T-helper 2 cell treated with Interferon-gamma antibody and Interleukin-4, amounts not matched to agents 5 μg/mL and 100 μg/mL, for 36 hours (primary cell): ENCODE measurements at places on chromosomes 4 and X.

- DNase-seq, result no peak
Measured at GRCh38 chr4:109083911-109084310, 218.5 kb downstream of the COL25A1 start.

DNA sequence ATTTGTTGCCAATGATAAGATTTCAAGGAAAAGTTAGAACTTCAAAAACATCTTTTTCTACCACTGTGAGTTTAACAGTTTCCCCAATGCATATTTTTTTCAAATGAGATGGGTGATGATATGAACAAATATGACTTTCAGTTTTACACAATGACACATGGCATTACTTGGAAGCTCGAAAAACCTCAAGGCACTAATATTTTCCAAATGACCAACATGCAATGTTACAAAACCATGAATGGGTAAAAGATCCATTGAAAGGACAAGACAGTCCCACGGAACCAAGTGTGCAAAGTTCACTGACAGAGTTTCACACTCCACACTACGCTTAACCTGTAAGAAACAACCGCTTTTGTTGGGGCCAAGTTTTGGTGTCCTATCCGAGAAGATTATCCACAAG is 84.5 kb downstream of the CD99L2 start:
- no peak for DNase-seq

DNA sequence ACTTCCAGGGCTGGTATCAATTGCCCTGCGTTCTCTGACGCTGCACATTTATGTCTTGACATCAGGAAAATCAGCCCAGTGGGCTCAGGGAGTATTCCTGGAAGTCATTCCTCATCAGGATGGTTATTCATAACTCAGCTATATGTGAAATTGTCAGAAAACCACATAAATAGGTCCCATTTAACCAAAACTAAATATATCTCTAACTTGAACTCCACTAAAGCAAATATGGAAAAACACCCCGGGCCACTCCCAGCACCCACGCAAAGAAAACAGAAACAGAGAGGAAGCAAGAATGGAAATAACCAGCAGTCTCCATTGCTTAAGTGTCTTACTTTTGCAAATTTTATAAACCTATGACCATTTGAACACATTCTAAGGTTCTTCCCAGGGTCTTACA is 112.0 kb downstream of the IRF2 start:
- DNase-seq, result no peak

DNA sequence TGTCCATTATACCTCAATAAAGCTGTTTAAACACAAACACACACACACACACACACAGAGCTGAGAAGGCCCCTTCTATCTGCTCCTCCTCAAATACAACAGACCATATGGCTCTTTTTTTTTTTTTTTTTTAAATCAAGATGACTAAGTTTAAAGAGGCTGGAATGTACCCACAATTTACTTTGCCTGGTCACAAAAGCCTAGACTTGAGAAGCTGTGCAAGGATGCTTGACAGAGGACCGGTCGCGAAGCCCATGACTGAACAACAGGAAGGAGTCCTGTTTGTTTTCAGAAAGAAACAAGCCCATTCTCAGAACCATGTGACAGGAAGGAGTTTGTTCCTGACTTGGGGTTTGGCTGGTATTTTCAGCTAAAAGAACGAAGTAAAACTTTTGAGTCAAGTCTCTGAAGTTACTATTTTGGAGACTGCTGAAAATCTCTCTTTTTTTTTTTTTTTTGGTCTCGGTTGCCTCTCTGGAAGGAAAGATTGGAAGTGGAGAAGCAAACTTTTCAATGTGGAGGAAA is 650.9 kb upstream of the TENM3 start:
- DNase-seq, result no peak

DNA sequence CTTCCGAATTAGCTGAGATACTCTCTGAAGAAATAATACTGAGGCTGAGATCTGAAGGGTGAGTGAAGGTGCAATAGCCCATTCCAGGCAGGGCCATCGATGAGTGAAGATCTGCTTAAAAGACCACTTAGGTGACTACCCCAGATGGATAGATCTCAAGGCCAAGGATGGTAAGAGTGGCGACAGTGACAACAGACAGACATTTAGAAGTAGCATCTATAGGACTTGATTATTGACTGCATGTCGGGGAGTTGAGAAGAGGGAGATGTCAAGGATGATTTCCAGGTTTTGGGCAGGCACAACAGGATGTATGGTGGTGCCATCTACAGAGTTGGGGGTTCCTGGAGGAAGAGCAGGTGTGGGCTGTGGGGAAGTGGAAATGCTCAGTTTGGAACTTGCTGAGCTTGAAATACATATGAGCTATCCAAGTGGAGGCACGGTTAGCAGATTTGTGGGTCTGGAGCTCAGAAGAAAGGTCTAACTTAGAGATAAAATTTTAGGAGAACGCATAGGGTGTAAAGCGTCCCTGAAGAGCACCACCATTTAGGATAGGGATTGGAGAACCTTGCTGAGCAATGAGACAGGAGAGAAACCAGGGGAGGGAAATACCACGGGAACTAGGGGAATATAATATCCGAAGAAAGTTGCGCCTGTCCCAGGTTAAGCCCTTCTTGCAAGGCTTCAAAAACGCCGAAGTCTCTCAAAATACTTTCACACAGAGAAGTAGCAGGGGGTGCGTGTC is 688 bp downstream of the UFSP2 start:
- no peak for DNase-seq

DNA sequence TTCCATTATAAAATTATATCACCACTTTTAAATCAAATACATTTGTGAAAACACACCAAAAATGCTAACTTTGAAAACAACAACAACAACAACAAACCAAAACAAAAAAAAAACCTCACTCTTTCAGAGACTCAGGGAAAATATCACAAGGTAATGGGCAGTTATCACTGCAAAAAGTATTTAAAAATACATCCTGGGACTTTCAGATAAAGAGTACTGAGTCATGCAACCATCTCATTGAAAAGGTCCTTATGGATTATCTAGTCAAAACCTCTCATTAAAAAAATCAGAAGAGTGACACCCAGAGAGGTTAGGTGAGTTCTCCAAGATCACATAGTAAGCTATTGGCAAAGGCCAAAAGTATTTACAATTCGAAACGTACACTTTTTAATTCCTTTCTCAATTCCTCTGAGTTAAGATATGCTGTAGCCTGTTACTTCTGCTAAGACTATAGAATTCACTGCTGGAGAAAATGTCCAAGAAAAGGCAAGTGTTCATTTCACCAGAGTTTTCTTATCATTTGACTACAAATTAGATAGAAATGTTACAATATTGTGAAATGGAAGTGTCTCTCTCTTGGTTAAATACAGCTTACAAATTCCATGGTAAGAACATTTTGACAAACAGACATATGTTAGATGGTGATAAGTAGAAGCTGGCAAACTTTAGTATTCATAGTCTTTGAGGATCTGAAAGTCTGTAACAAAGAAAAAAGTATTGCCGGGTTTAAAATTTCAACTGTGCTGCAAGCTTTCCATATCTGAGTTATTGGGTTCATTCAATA is 9.3 kb downstream of the STX18 start:
- no peak for DNase-seq

- no peak for DNase-seq
Measured at GRCh38 chr4:55731959-55732358, 87.6 kb upstream of the EXOC1L start.

GRCh38 chr4:3328814-3329663 is 36.2 kb downstream of the RGS12 start:
- DNase-seq, result no peak

- no peak for DNase-seq
Measured at GRCh38 chr4:173765751-173766150, 235.7 kb upstream of the HAND2 start.

GRCh38 chr4:87057835-87058355 is 123.1 kb downstream of the AFF1 start:
- no peak for DNase-seq

GRCh38 chr4:161342881-161343568 is 820.8 kb downstream of the FSTL5 start:
- DNase-seq, result no peak

DNA sequence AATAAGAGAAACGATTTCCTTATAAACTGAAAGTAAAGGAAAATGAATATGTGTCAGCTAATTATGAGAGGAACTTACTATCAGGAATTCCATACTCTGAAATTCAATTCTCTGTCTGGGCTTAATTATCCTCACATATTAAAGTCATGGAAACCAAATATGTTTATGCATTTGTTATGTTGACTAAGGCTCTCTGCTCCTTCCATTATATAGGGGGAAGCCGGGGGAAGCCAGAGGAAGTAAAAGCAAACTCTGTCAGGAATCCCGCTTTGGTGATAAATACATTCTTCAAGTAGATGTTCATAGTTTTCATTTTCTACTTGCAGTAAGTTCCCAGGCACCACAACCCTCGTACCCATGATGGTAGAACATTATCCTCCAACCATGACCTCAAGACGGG is 142.8 kb upstream of the VCX2 start:
- no peak for DNase-seq

DNA sequence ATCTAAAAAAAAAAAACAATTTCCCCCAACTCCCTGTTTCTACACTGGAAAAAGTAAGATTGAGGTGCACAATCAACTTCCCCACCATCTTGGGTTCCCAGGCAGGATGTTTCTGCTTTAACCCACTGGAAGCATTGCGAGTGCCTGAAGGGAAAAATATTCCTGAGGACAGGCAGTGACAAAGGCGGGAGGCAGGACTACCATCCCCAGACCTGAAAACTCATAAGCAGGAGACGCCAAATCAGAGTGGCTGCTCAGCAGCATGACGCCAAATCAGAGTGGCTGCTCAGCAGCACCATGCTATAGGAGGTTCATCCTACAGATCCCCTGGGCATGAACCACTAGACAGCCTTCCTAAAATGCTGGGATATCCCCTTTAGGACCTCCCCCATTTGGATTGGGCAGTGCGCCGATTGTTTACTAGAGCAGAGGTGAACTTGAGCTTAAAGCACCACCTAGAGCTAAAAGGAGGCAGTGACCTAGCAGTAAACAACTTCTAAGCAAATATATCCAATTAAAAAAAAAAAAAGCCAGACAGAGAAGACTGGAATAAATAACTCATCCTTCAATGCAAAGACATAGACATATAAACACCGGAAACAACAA is 35.0 kb upstream of the GK start:
- no peak for DNase-seq

- DNase-seq, result peak; percentile 49
Measured at GRCh38 chr4:145936997-145937901, 1.4 kb downstream of the ZNF827 start.

DNA sequence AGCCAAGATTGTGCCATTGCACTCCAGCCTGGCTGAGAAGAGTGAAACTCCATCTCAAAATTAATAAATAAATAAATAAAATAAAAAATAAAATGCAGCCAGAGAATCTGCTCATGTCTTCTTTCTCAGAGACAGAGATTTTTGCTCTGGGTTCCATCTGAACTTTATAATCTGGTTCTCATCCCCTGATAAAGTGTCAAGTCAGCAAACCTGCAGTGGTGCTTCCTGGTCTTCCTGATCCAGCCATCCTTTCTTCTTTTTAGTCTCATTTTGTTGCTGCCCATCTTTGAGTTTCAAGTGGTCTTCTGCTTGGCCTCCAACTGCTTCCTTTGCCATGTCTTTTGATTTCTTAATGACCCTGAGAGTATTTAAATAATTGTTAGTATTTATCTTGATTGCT is 24.1 kb downstream of the MAP7D3 start:
- no peak for DNase-seq

- no peak for DNase-seq
Measured at GRCh38 chr4:33302321-33302720, 2582.2 kb downstream of the PCDH7 start.

- DNase-seq, result no peak
Measured at GRCh38 chr4:4388311-4388790, 1.4 kb downstream of the NSG1 start.

GRCh38 chrX:13254076-13254785 is 65.6 kb downstream of the ATXN3L start:
- peak; percentile 6 for DNase-seq

DNA sequence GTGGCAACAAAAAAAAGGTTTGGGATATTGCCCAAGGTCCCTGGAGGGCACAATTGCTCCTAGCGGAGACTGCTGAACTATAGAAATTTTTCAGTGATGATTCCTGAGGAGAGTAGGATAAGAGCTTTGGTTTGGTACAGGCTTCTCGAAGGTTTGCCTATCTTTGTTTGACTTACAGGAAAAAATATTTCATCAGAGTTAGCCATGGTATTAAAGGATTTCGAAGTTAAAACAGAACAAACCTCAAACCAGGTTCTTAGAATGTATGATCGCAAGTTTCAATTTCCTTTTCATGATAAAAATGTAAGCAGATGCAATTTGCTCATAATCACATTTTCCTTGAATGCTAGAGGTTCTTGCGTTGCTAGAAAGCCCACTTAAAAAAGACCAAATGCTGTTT is 1.7 kb downstream of the EGFL6 start:
- DNase-seq, result no peak

- no peak for DNase-seq
Measured at GRCh38 chr4:77952457-77952856, 89.8 kb downstream of the MRPL1 start.

GRCh38 chr4:68310651-68311247 is 39.1 kb downstream of the YTHDC1 start:
- DNase-seq, result no peak

GRCh38 chrX:129840344-129840743 is 3.3 kb downstream of the ZDHHC9 start:
- DNase-seq, result no peak

DNA sequence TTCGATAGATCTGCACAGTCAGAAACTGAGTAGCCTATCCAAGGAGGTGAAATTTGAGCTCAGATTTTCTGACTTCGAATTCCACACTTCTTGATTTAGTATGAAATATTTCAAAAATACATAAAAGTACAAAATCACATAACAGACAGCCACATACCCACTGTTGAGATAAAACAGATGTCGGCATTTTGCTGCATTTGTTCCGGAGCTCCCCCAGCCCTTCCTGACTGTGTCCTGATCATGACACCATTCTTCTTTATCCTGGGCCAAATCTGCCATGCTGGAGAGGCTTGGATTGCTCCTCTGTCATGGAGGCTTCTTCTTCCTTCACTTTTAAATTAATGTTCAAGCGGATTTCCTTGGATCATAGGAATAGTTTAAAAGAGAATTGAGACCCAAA is 124.2 kb upstream of the RBPJ start:
- no peak for DNase-seq

- no peak for DNase-seq
Measured at GRCh38 chr4:150136036-150136435, 57.8 kb downstream of the DCLK2 start.

- DNase-seq, result no peak
Measured at GRCh38 chr4:145954924-145955339, 16.3 kb upstream of the ZNF827 start.

DNA sequence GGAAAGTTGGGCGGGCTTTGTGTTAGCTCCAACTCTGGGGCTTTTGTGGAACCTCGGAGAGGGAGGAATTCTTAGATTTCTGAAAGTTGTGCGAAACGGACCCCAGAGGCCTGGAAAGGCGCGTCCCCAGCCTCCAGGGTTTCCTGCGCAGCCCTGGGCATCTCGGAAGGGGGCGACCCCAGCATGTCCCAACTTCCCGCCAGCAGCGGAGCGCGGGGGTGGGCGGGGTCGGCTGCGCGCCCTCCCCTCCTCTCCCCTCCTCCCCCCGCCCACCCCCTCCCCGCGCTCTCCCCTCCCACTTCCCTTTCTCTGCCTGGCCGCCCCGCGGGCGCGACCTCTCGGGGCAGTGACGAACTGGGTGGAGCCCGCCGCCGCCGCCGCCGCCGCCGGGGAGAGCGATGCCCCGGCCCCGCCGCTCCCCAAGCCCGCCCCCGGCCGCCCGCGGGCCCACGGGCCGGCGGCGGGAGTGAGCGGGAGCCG is 16.8 kb downstream of the PTTG2 start:
- DNase-seq, result peak; percentile 75

- no peak for DNase-seq
Measured at GRCh38 chr4:3388471-3389232, 53.1 kb upstream of the HGFAC start.

- no peak for DNase-seq
Measured at GRCh38 chr4:39522068-39522467, 5.2 kb downstream of the UGDH start.

- no peak for DNase-seq
Measured at GRCh38 chrX:69264158-69264581, 98.9 kb upstream of the PJA1 start.
